Skin of body (tissue), 3 donors: ENCODE measurements at places on chromosomes 3 and 15. TPM values are rescaled to one million over a fixed set of nuclear protein-coding genes. Genes with fewer than 3 reads are reported as not detected.

Gene USP50
- total RNA-seq, result 1.5 TPM

Gene IRAK2
- total RNA-seq, result 3.8 TPM

GRCh38 chr15:100663086-100663914 lies 60.9 kb downstream of the ASB7 start:
- no peak for DNase-seq

Gene SLC35G2
- 7.1 TPM for total RNA-seq

Gene SLC28A1
- not detected for total RNA-seq

DNA sequence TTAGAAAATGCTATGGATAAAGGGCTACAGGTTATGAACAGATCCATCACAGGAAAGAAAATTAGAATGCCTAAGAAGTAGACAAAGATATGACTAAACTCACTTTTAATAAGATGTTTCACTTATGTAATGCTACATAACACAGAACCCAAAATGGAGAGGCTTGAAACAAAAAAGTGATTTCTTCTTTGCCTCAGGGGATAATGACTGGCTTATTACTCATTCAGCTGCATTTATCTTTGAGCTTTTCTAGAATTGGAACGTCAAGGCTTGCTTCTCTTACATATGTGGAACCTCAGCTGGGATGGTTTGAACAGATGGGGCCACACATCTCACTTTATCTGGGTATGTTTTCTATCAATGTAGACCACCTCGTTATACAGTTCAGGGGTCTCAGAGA lies 120.6 kb upstream of the EPHA3 start:
- DNase-seq, result no peak

Gene SLC12A1
- total RNA-seq, result not detected

Gene DCLK3
- 1.1 TPM for total RNA-seq
